ENCODE measurements at places on chromosomes 13 and 19.

DNA sequence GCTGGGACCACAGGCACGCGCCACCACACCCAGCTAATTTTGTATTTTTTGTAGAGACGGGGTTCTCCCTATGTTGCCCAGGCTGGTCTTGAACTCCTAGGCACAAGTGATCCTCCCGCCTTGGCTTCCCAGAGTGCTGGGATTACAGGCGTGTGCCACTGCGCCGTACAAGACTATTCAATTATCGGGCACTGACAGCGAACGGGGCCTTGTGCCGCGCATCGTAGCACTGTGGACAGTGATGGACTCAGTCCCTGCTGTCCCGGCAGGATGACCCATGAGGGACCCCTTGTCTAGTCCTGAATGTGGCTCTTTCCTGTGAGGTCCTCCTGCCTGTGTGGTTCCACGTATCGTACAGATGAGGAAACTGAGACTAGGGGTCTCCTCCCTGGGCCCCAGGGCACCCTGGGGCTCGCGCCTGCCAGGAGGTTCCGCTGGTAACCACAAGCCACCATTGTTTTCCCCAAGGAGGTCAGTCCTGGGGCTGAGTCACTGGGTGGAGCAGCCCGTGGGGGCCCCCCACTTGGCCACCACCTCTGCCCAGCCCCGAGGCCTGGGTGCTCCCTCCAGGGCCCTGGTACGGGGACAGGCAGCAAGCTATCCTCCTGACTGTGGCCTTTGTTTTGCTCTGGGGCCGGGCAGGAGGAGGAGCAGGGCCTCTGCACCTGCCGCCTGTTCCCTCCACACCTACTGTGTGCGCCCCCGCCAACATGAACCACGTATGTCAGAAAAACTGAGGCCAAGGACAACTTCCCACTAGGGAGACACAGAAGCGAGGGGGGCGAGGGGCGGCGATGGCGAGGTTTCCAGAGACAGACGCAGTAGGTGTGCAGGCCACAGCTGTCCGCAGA lies 2.9 kb upstream of the TCF3 start:
- DNase-seq, result no peak

GRCh38 chr19:46077815-46078167 lies 37.0 kb upstream of the IGFL4 start:
- no peak for DNase-seq

GRCh38 chr19:45069056-45069455 lies 7.2 kb downstream of the ZNF296 start:
- DNase-seq, result no peak

DNA sequence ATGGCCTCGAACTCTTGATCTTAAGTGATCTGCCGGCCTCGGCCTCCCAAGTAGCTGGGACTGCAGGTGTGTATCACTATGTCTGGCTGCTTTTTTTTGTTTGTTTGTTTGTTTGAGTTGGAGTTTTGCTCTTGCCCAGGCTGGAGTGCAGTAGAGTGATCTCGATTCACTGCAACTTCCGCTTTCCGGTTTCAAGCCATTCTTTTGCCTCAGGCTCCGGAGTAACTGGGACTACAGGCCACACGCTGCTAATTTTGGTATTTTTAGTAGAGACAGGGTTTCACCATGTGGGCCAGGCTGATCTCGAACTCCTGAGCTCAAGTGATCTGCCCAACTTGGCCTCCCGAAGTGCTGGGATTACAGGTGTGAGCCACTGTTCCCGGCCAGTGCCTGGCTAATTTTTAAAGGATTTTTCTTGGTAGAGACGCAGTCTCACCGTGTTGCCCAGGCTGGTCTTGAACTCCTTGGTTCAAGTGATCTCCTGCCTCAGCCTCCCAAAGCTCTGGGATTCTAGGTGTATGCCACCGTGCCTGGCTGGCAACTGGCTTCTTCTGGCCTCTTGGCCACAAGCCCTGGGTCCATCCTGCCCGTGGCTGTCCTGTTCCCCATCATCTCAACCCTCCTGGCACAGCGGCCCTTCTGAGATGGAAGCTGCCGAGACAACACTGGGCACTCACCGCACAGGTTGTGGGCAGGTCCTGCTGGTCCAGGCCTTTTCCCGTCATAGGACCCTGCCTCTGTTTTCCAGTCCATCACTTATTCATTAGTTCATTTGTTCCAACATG lies 11.5 kb downstream of the TECR start:
- DNase-seq, result no peak

DNA sequence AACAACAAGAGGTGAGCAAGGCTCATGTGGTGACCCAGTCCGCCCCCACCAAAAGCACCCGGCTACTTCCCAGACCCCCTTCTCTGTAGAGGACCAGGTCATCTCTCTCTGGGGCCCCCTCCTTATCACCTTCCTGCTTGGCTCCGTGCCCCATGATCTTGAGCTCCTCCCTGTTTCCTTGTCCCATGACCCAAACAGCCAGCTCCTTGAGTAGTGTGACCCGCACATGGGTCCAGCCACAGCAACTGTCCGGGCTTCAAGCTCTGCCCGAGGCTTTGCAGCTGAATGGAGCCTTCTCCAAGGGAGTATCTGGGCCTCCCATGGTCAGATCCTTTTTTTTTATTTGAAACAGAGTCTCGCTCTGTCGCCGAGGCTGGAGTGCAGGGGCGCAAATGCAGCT lies 61.8 kb downstream of the MYO9B start:
- DNase-seq, result no peak

DNA sequence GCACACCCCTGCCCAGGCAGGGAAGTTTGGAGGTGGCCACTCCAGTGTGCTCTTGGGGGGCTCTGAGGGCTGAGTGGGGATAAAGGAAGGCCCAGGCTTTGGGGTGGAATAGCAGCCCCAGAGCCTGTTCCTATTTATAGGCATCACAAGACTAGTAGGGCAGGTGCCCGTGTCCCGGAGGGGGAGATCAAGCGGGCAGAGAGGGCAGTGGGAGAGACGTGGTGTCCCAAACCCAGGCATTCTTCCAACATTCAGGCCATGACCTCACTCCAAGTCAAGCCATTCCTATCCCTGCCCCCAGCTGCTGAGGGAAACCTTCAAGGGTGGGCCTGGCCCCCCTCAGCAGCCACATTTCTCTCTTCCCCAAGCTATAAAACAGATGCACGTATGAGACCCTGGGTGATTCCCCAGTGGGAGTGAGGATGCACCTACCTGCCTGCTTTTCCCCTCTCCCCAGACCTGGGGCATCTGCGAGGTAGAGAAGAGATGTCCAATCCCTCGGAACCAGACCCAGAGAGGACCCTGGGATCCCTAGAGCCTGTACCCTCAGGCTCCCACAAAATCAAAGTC lies 3.9 kb downstream of the WIZ start:
- DNase-seq, result no peak

DNA sequence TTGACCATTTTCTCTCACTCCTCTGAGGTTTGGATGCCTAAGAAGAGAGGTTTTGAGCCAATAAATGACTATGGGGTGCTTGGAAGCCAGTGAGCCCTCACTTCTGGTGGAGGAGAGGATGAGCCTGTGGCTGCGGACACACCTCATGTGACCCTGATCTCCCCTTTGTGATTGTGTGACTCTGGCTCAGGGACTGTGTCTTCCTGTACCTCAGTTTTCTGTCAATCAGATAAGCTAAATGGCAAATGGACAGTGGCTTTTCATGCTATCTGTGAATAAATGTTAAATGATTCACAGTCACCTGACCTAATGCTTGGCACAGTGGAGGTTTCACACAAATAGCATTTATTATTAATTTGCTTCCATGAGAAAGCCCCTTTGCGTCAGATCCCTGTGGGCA lies 2.7 kb downstream of the PSG8 start:
- DNase-seq, result no peak

DNA sequence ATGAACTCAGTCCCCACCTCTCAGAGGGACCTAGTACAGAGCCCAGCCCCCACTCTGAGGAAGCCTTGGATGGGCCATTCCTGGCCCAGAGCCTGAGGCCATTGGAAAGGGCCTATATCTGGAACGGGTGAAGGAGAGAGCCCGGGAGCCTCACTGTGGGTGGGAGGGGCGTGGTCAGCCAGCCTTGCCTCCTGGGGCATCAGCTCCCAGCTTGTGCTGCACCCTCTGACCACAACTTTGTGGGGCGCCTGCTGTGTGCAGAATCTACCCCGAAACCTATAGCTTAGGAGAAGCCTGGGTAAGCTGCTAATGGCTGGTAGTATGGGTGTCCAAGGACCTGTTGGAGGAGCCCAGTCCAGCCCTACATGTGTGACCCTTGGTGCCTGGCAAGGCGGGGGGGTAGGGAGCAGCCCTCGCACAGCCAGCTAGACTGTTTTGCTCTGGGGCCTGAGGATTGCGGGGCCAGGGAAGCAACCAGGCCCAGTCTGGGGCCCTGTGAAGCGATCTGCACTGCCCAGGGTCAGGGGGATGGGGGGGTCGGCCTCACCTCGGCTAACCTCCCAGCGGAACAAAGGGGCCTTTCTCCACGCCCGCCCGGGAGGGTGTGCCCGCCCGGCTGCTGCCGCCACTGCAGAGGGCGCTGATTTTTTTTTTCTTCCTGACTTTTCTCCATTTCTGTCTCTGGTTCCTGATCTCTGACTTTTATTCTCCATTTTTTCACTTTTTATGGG lies 42.3 kb downstream of the LYL1 start:
- no peak for DNase-seq

GRCh38 chr13:97028441-97029299 lies 34.4 kb upstream of the OXGR1 start:
- DNase-seq, result peak; percentile 7

GRCh38 chr13:22903301-22903700 lies 277.5 kb upstream of the SGCG start:
- DNase-seq, result no peak

DNA sequence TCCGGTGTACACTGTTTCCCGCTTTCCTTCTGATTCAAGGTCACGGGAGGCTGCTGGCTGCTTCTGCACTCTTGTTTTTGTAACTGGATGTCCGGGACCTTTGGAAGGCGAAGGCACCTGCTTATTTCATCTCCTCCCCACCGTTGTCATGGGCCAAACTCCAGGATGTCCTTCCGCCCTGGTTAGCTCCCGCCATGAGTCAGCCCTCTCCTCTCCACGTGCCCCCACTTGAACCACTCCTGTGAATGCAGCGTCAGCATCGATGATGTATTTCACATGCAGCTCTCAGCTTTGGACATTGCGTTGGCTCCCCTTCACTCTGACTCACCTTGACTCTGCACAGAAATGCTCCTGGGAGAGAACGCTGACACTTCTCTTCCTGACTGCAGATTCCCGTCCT lies 5.5 kb upstream of the GALP start:
- DNase-seq, result no peak

DNA sequence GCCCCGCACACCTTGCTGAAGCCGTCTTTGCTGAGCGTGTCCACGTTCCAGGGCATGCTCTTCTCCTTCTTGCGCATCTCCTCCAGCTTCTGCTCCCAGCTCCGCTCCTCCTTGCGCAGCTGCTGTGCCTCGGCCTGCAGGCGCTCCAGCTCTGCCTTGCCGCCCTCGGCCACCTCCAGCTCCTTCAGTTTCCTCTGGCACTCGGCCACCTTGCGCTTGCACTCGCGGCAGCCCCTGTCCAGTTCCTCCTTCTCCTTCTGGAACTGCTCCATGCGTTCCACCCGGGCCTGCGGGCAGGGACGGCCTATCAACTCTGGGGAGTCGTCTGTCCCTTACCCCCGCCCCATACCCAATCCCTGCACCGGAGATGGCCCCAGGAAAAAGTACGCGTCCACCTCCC lies 7.4 kb downstream of the CDC37 start:
- DNase-seq, result no peak
